Muscle of leg (tissue), 16 donors: ENCODE measurements at places on chromosomes 2 and 18.

DNA sequence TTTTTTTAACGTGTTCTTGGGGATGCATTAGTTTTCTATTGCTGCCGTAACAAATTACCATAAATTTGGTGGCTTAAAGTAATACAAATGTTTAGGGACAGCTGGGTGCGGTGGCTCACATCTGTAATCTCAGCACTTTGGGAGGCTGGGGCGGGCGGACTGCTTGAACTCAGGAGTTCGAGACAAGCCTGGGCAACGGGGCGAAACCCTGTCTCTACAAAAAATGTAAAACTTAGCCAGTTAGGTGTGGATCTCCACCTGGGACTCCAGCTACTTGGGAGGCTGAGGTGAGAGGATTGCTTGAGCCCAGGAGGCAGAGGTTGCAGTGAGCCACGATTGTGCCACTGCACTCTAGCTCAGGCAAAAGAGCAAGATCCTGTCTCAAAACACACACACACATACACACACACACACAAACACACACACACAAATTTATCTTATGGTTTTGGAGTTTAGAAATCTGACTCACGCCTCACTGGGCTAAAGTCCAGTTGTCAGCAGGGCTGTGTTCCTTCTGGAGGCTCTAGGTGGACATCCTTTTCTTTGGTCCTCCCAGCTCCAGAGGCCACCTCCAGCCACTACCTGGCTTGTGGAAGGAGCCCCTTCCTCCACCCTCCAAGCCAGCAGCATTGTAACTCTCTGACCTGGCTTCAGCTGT lies 76.1 kb downstream of the SEPTIN10 start:
- no peak for DNase-seq

DNA sequence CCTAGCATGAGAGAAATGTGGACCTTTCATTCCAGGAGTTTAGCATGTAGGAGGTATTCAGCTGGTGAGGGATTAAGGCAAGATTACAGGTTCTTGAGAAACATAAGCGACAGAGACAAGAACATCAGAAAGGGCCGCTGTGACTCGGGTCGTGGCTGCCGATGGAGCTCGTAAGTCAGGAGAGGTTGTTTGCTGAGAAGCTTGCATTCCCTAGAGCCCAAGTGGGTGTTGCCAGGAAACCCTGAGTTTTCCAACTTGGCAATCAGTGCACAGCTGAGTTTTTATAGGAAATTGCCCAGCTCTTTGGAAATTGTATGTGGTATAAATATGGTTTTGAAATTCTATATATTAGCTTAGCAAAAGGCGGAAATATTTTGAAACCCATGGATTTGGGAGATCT lies 46.4 kb upstream of the CYP1B1 start:
- DNase-seq = no peak

GRCh38 chr18:51425475-51425874 lies 228.0 kb upstream of the MEX3C start:
- no peak for DNase-seq

GRCh38 chr2:224173933-224174332 lies 134.8 kb upstream of the SERPINE2 start:
- DNase-seq = no peak

- peak; percentile 35 for DNase-seq
These were observed 142.3 kb upstream of the BOD1L2 start for GRCh38 chr18:57004366-57005121.

GRCh38 chr18:23668731-23669130 lies 6.0 kb upstream of the ANKRD29 start:
- no peak for DNase-seq

DNA sequence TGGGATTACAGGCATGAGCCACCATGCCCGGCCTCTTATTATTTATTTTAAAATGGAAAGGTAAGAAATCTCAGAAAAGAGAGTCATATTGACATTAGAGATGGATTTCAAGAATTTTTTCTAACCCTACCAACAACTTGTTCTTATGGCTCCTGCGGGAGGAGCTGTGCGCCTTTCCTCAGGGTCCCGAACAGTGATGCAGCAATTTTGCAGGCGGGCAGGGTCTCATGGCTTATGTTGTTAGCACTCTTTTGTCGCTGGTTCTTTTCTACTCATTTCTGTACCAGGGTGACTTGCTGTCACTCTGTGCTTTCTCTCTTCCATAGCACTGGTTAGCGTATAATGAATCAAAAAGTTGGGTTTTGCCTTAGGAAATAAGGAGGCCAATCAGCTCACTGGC lies 148.8 kb upstream of the DLGAP1 start:
- DNase-seq = no peak

DNA sequence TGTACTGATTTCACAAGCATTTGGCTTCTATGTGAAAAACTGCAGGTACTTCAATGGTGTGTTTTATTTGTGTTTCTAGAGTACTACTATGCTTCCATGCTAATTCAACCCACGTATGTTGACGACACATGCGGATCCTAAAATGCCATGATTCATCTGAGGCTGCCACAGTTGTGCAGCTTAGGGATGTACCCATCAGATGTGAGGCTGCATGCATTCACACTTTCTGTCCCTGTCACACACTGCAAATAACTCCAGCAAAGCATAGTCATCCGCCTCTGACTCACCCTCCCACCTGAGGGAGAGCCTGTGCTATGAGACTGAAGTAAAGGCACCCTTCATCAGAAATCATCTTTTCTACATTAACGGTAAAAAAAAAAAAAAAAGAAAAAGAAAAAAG lies 22.1 kb upstream of the SERTAD2 start:
- DNase-seq = no peak

DNA sequence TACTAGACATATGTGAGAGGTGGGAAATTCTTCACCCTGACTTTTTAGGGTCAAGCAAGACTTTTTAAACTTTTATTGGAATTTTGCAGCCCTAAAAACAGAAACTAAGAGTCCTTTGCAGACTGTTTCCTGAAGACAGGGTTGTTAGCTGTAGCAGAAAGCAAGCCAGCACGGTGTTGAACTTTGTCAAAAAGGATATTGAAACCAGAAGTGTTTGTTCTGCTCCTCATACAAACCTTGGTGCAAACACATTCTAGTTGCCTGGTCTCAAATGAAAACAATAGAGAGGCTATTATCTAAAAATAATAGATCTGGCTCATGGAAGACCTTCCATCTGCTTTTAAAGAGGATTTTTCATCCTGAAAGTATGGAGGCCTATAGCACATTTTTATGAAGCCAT lies 65.8 kb upstream of the IGFBP5 start:
- no peak for DNase-seq

DNA sequence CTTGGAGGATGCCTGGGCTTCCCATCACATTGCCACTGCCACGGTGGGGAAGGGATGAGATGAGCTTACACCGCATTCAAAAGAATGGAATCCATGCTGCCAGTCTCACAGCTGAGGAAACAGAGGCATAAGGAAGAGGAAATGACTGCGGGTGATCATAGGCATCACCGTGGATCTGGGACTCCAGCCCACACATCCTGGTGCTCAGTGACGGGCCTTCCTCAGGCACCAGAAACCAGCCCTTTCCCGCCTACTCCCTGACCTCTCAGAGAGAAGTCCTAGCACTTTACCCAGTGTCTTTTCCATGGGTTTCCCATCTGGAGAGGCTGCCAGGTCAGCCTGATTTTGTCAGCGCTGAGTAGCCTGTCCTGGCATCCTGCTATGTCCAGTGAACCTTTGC lies 5.3 kb upstream of the PLB1 start:
- no peak for DNase-seq

DNA sequence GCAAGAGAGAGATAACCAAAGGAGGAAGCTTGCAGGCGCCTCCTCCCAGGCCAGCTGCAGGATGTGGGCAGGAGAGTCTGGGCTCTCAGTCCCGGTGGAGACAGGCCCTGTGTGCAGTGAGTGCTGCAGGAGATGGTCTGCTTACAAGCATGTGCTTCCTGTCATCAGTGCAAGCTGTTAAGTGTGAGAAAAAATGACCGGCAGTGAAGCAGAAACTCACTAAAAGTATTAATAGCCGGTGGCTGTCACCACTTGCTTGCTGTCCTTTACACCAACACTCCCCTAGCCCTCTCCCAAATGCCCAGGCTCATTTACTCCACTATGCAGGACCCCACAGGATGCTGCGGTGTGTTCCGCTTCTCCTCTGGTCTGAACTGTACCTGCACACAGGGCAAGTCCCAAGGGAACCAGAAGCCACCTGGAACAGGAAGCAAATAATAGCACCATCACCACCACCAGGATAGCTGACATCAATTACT lies 435.6 kb upstream of the HS6ST1 start:
- peak; percentile 74 for DNase-seq

DNA sequence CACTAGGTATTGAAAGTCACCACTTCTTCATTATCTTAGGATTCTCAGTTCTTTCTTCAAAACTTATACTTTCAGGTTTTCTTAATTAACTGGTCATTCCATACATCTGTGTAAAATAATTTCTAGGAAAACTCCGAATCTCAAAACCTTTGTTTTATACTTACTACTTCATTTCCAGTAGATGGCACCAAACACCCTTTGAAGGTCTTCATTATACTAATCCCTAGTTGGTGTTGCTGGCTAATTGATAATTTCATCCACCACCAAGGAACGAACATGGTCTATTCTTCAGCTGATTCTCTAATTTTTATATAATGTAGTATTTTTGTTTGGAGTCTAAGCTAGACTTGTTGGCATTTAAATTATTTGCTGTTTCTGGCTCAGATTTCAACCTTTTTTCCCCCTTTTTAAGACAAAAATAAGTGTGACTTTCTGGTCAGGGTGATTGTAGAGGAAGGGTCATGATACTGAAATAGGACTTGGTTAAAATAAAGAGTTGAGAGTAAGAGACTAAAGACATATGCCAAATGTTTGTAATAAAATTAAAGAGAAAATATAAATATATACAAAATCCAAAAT lies 2.8 kb upstream of the MXD1 start:
- peak; percentile 78 for DNase-seq

DNA sequence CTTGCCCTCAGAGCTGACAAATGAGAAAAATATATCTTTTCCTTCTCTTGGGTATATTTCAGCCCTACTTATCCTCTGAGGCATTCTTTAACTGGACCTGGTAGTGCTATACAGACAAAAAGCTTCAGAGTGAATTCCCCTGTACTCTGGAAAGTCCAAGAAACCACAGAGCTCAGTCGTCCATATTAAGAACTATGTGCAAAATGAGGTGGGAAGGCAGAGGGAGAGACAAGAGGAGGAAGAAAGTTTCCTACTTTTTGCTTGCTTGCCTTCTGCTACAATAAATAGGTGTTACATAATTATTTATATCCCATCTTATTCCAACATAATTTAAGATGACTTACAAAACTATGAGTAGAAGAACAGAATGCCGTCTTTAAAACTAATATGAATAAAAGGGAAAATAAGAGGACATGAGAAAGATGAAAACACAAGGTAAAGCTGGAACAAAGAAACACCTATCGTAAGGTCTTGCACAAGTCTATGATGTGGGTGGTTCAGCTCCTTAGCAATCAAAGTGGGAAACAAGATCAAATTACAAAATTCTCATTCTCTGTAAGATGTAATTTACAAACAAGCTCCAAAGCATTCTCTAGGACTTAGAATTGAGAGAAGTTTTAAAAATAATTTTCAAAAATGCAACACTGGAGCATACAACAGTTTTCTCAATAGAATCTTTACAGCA lies 97.9 kb downstream of the BAZ2B start:
- no peak for DNase-seq

- DNase-seq = no peak
These were observed 1.2 kb upstream of the CABLES1 start for GRCh38 chr18:23133860-23134779.

DNA sequence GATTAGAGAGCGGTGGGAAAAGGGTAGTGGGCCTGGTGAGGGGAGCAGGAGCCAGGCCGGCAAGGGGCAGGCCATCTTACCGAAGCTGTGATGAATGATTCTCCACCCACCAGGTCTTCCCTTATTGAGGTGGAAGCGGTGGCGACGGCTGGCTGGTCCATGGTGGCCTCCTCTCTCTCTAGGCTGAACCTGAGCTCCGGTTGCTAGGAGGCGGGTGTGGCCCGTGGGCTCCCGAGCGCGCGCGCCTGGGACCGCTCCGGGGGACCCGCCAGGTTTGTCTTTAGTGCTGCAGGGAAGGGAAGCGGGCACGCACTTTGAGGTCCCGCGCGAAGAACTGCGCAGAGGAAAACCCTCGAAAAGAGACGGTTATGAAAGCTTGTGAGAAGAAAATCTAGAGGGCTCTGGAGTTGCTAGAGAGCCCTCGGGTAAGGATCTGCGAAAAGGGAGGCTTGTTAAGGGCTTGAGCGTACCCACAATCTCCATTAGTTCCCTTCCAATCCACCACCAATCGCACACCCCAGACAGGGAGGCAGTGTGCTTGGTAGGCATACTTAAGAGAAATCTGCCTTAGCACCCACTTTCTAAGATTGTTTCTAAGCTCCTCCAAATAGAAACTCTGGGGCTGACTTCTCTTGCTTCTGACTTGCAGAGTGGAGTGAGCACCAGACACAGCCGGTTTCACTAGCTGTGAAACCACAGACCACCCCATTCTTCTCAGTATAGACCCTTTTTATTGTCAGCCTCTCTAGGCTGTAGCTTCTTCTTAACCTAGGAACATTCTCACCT lies at the start of gene STPG4:
Gene STPG4 (minus strand): TSS at position 218 of the 786 bp plus-strand sequence. CDS start 57 bp downstream, at position 161.
- DNase-seq = no peak

GRCh38 chr2:80086831-80087230 lies 217.7 kb downstream of the LRRTM1 start:
- no peak for DNase-seq

DNA sequence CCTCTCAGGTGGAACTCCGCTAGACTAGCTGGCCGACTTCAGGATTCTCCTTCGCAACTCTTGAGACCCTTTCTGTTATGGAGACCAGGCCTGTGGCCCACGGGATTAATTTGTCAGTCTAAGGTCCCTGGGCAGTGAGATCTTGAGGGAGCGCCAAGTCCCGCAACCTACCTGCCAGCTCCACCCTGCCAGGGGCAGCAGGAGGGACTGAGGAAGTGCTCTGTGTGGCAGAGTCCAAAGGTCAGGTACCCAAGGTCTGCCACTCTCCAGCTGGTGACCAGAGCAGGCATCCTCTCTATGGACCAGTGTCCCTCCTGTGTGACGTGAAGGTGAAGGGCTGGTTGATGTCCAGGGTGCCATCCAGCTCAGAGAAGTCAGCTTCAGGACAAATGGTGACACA lies 4.3 kb upstream of the SPATA3 start:
- DNase-seq = no peak

- DNase-seq = no peak
These were observed 1629.7 kb upstream of the TMEFF2 start for GRCh38 chr2:193824474-193824873.

DNA sequence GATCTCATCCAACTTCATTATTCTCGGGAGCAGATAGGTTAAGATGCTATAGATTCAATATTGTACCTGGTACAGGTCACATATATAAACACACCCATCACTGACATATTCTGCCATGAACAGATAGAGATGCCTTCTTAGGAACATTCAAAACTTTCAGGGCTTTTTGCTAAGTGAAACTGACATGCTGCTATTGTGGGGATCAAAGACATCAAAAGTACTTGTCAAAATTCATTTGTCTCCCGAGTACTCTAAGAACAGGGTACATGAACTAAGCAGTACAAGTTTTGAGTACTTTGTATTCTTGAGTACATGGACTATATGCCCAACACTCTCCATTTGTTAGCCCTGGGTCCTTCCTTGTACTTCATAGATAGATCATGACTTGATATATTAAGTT lies 173.5 kb downstream of the FSHR start:
- DNase-seq = no peak

DNA sequence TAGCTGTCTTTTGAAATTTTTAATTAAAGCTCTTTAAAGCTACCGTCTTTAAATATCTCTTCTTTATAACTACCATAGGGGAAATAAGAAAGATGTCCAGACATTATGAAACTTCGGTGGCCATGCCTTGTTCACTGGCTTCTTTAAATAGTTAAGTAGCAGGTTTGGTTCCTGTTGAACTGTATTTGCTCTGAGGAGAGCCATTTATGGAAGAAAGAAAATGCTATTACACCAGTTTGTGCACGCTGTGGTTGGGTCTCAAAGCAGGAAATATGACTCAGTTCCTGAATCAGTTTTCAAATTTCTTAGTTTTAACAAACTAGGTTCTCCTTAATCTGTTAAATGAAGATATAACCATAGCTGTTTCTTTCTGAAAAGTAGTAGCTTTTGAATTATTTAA lies 12.2 kb downstream of the ARPC2 start:
- peak; percentile 66 for DNase-seq
